Left lobe of liver (tissue), 2 donors: ENCODE measurements at places on chromosomes 6 and 20.

- DNase-seq, result no peak
These were observed 989 bp downstream of the SERINC3 start for GRCh38 chr20:44520881-44521280.

GRCh38 chr6:120875900-120876299 is 458.4 kb downstream of the TBC1D32 start:
- no peak for DNase-seq

GRCh38 chr6:133621751-133622150 is 267.2 kb upstream of the TCF21 start:
- DNase-seq, result no peak

DNA sequence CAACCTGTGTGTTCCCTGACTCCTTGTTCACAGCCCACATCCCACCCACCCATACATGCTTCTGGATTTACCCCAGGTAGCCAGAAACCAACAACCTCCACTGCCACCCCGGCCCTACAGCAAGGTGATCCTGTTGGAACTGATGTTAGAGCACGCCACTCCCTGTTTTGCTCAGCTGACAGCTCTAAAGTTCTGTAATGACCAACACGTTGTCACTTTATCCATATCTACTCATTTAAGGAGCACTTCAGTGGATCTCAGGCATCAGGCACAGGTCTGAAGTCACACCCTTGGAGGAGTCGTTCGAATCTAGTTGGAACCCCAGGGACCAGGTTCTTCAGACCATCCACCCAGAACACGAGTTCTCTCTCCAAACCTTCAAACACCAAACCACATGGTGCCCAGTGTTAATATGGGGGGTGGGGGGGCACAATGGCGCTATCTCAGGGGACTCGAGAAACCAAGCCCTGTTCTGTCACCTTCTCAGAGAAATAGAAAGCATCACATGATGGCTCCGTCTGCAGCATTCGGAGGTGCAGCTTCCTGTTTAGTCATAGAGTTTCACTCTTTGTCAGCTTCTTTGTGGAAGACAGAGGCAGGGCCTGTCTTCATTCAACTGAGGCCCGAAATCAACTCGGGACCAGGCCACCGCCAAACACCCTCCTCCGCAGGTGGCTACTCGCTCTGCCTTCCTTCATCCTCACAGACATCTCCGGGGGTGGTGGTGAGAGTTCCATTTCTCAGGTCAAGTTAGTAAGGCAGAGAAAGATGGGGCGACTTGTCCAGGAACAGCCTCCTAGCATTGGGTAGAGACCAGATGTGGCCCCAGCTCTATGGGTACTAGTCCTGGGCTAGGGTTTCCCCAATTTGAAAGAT is 142.2 kb downstream of the NFATC2 start:
- DNase-seq, result no peak

- DNase-seq, result no peak
These were observed 285.4 kb downstream of the PHACTR1 start for GRCh38 chr6:13001927-13002326.

DNA sequence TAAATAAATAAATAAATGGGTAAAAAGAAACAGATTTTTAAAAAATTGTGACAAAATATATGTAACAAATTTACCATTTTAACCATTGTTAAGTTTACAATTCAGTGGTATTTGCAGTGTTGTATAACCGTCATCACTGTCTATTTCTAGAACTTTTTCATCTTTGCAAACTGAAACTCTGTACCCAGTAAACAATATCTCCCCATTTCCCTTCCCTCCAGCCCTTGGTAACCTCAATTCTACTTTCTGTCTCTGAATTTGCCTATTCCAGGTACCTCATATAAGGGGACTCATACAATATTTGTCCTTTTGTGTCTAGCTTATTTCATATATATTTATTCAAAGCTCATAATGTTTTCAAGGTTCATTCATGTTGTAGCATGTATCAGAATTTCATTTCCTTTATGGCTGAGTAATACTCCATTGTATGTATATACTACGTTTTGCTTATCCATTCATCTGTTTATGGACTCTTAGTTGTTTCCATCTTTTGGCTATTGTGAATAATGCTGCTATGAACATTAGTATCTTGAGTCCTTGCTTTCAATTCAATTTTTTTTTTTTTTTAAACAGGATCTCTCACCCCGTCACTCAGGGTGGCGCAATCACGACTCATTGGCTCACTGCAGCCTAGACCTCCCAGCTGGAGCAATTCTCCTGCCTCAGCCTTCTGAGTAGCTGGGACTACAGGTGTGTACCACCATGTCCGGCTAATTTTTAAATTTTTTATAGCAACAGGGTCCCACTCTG is 8.9 kb downstream of the MANBAL start:
- no peak for DNase-seq

- no peak for DNase-seq
These were observed 50.8 kb upstream of the MLN start for GRCh38 chr6:33854572-33855030.

GRCh38 chr6:161837854-161838253 is 564.0 kb upstream of the AGPAT4 start:
- no peak for DNase-seq

DNA sequence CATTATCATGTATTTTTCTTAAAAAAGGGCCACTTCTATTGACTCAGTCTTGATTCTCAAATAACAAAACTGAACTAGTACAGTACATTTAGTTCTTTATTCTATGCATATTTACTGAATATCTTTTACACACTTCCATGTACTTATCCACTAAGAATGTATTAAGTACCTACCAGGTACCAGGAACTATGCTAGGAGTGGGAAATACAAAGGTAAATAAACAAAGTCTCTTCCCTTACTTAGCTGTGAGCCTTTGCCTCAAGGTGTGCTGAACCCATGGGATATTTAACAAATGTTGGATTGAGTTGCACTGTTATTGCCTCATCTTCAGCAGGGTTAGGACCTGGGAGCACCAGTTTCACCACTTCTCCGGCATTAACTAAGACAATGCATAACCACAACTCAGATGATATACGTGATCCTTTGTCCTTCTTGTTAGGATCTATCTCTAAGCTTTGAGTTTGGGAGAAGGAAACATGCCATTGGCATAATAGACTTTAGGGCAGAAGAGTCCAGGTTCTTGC is 533.9 kb downstream of the TFAP2B start:
- DNase-seq, result no peak

GRCh38 chr20:44728801-44729443 is 13.8 kb downstream of the CCN5 start:
- DNase-seq, result no peak

- no peak for DNase-seq
These were observed 120.6 kb downstream of the MMUT start for GRCh38 chr6:49342410-49342809.

GRCh38 chr20:43576108-43576507 is 14.6 kb upstream of the IFT52 start:
- DNase-seq, result no peak

DNA sequence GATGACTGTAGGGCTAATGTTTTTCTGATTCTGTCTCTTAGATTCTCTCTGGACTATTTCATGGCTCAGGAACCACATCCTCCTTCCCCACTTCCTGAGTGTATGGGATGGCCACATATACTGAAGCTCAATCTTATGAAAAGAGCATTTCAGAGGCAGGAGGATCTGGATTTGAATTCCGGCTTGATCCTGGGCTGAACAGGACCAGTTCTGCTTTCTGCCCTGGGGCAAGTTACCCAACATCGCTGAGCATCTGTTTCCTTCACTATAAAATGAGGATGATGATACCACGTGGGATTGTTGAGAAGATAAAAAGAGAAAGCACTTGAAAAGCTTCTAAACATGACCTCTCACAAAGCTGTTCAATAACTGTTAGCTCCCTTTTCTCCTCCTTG is 168.4 kb upstream of the TNFAIP3 start:
- no peak for DNase-seq

DNA sequence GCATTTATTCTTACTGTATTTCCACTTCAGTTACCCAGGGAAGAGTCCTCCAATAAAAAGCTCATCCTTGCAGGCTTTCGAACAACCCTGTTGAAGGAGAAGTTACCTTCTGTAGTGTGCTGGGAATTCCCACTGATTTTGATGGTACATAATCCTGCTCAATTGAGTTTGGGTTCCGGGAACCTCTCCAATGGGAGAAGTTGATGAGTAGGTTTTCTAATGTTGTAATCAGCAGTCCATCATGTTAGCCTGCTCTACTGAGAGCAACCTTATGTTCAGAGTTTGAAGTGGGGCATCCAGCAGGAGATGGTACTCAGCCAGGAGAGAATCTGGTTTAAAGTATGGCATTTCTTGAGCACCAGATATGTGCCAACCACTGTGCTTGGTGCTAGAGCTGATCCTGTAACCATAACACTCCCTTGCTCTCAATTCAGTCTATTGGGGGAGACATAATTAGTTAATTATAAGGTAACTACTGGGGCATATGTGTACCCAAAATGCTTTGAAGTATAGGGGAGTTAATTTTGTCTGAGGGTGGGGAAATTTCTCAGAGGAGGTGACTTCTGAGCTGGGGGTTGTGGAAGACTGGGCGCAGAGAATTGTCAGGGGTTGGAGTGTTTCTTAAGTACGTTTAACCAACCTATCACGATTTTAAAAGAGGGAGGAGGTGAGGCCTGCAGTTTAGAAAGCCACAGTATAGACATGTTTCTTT is 2.1 kb downstream of the TOP1 start:
- no peak for DNase-seq

DNA sequence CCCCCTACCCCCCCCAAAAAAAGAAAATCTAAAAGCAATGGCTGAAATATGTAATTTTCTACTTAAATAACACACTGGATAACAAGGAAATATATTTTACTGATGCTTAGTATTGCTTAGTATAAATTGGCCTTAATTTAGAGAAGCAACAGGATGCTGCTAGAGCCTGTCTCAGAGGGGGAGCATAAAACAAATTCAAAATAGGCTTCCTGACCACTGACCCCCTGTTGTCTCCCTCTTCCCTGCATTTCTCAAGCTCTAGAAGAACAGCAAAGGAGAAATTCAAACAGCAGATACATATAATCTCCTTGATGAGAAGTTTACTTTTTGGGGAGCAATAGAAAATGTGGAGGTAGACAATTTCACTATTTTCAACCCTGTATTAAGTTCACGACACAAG is 631.1 kb upstream of the GJE1 start:
- DNase-seq, result no peak

DNA sequence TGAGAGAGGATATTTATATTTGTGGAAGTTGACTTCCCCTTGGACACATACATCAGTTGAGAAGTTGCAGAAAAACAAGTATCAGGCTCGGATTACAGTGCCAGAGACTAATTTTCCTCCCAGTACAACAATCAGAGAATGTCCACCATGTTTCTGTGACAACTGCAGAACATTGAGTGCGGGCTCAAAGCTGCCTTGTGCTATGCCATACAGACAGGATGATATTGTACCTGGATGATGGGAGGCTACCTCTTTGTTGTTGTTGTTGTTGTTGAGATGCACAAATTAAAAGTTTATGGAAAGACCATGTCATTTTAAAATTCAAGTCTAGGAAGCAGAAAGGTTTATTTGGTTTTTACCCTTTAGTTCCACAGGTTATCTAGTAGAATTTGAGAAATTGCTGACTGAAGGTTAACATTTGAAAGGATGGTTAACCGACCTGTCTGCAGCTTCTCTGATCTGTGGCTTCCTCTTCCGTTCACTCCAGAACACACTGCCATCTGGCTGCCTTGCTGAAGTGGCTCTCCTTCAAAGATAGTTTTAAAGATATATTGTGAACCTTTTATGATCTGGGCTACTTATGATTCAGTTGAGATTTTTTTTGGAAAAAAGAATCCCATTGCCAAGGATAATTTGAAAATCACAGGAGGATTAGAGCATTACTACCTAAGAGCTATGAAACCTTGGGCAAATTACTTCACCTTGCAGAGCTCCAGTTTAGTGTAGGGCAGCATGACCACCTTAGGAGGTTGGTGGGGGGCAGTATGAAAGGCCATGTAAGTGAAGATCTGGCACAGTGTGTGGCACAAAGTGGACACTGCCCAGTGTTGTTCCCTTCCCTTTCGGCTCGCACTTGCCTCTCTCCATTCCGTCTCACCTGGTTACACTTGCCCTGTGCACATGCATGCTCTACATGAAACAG is 15.9 kb downstream of the TMEM200A start:
- DNase-seq, result no peak

DNA sequence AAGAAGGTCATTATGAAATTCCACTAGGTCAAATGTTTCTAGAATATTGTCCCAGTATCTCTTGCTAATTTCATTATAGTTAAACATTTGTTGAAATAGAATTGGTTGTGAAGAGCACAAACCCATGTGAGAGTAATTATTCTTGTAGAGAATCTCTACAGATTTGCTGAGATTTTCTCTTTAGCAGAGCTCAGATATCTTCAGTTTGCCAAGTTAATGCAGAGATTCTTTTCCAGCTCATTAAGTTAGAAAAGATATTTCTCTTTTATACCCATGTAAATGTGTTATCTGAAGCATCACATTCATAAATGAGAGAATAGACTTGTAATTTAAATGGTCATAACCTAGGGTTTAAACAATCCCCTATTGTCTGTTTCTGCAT is 232.0 kb upstream of the TAB2 start:
- no peak for DNase-seq

DNA sequence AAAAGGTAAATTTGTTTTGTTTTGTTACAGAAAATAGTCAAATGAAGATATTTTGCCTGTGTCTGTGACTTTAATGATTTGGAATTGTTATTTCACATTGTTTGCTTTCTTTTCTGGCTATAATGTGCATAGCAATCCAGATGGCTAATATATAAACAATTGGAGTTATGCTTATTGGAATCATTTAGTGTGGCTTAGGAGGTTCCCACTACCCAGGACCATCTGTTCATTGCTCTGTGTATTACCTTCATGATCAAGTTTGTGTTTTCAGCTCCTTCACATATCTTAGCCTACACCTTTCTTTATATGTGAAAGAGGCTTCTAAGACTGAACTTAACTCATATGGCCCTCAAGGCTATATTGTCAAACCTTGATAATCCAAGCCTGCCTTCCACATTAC is 232.9 kb downstream of the BCKDHB start:
- no peak for DNase-seq

DNA sequence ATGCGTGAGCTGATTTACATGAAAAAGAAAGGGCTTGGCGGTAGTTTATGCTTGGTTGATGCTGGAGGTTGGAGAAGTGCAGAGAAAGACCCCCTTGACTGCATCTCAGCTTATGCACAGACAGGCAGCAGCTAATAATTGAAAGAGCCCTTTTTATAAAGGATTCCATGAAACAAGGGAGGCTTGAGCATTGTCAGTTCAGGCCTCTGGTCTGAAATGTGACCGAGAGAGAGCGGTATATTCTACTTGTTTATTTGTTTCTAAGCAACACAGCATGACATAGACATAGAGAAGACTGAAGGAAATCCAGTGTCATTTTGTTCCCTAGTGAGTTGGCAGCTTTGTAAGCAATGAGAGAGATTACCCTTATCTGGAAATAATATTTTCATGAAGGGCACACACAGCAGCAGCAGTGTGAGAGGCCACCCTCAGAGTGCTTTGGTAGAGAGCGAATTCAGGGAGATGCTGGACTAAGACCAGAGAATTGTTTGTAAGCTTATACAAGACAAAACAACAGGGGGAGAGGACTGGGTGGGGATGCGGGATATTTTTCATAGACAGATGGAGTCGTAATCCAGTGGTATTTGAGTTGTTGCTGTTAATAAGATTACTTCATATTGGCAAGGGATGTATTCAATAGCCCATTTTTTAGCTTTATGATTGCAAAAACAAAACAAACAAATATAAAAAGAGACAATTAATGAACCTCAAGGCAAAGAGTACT is 34.6 kb upstream of the LAMA2 start:
- no peak for DNase-seq

GRCh38 chr6:35893246-35893645 is 27.7 kb downstream of the SRPK1 start:
- no peak for DNase-seq
